ENCODE measurements at places on chromosomes 7 and 10.
A peak's percentile ranks its signal among the peaks of the same experiment; 100 is the strongest.

- H3K36me3 ChIP-seq: no peaks in the 10 kb centered on the region
- H3K27me3 ChIP-seq: no peaks in the 10 kb centered on the region
- no peaks in the 10 kb centered on the region for H3K4me1 ChIP-seq
These were observed 5.7 kb upstream of the PRR15 start for GRCh38 chr7:29557954-29558353.

DNA sequence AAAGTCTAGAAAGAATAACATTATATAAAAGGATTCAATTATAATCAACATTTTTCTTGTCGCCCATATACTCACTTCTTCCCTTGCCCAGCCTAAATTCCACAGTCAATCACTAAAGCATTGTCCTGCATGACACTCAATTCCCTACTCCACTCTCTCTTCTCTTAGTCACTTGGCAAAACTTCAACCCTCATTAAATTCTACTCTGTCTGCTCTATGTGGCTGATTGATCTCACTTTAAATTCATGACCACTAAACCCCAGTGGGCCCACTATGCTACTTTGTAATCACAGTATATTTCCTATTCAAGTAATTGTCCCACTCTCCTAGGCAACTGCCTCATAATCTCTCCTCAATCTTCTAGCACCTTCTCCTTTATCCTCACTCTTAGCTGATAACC is 54.1 kb downstream of the MTERF1 start:
- no peak overlapping the region for H3K27ac ChIP-seq
- H3K36me3 ChIP-seq: no peaks in the 10 kb centered on the region
- no peaks in the 10 kb centered on the region for H3K27me3 ChIP-seq
- no peak for DNase-seq
- H3K4me1 ChIP-seq: no peaks in the 10 kb centered on the region
- no peak overlapping the region for H3K4me3 ChIP-seq

GRCh38 chr10:58282615-58283014 is 13.7 kb downstream of the CISD1 start:
- no peaks in the 10 kb centered on the region for H3K36me3 ChIP-seq
- H3K4me1 ChIP-seq: peaks cover 5% of the 10 kb centered on the region
- H3K4me3 ChIP-seq: no peak overlapping the region

- H3K27ac ChIP-seq: no peak overlapping the region
- peaks cover 3% of the 10 kb centered on the region for H3K27me3 ChIP-seq
- no peaks in the 10 kb centered on the region for H3K36me3 ChIP-seq
- H3K4me1 ChIP-seq: no peaks in the 10 kb centered on the region
- no peak for DNase-seq
These were observed 218.9 kb downstream of the DOCK4 start for GRCh38 chr7:111987115-111987826.

DNA sequence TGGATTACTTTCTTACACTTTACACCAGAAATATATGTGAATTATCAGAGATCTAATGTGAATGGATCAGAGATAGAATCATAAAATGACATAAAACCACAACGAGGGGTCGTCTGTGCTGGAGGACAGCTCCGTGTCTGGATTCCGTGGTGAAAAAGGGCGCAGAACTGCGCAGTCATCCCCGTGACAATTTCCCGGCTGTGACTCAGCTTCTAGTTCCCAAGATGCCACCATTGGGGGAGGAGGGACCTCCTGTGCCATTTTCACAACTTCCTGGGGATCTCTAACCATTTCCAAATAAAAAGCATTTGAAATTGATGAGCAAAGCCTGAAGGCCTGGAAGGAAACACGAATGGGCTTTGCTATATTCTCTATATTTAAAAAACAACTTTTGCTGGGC is 72.1 kb downstream of the PDGFA start:
- H3K36me3 ChIP-seq: no peaks in the 10 kb centered on the region
- H3K4me3 ChIP-seq: no peak overlapping the region
- no peaks in the 10 kb centered on the region for H3K4me1 ChIP-seq
- DNase-seq: no peak
- no peaks in the 10 kb centered on the region for H3K27me3 ChIP-seq
- H3K27ac ChIP-seq: no peak overlapping the region

GRCh38 chr7:135980665-135981180 is 3.6 kb upstream of the MTPN start:
- H3K4me1 ChIP-seq: peaks cover 14% of the 10 kb centered on the region
- H3K36me3 ChIP-seq: no peaks in the 10 kb centered on the region
- H3K4me3 ChIP-seq: peak overlapping the region; percentile 27
- H3K27ac ChIP-seq: peak overlapping the region; percentile 64

- H3K27ac ChIP-seq: no peak overlapping the region
- H3K4me1 ChIP-seq: no peaks in the 10 kb centered on the region
- DNase-seq: no peak
- no peaks in the 10 kb centered on the region for H3K36me3 ChIP-seq
- H3K4me3 ChIP-seq: no peak overlapping the region
These were observed 34.9 kb downstream of the LDB3 start for GRCh38 chr10:86703176-86703575.

DNA sequence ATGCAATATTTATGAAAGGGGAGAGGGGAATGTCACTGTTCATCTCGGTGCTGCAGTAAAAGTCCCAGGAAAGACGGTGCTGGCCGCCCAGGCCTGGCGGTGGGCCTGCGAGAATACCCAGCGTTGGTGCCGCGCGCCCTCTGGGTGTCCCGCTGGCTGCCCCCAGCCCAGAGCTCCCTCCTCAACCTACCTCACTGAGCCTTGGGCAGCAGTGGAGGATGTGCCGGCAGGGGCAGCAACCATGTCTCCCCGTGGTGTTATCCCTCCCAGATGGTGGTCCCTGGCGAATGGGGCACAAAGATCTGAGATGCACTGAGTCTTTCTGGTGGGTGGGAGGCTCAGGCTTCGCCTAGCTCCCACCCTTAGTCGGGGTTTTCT is 9.5 kb upstream of the TLX1 start:
- no peak for DNase-seq
- H3K36me3 ChIP-seq: no peaks in the 10 kb centered on the region
- H3K4me1 ChIP-seq: peaks cover 18% of the 10 kb centered on the region
- peaks cover 31% of the 10 kb centered on the region for H3K27me3 ChIP-seq

GRCh38 chr10:8321990-8322389 is 267.5 kb downstream of the GATA3 start:
- no peaks in the 10 kb centered on the region for H3K36me3 ChIP-seq
- no peak overlapping the region for H3K27ac ChIP-seq
- H3K4me3 ChIP-seq: no peak overlapping the region
- no peaks in the 10 kb centered on the region for H3K27me3 ChIP-seq
- DNase-seq: no peak
- H3K4me1 ChIP-seq: peaks cover 18% of the 10 kb centered on the region

- no peaks in the 10 kb centered on the region for H3K36me3 ChIP-seq
- no peak for DNase-seq
- no peaks in the 10 kb centered on the region for H3K27me3 ChIP-seq
- H3K27ac ChIP-seq: no peak overlapping the region
- no peaks in the 10 kb centered on the region for H3K4me1 ChIP-seq
- H3K4me3 ChIP-seq: no peak overlapping the region
These were observed 19.8 kb upstream of the PIK3AP1 start for GRCh38 chr10:96740141-96740540.

GRCh38 chr7:53350241-53350640 is 314.8 kb downstream of the POM121L12 start:
- no peaks in the 10 kb centered on the region for H3K27me3 ChIP-seq
- no peaks in the 10 kb centered on the region for H3K36me3 ChIP-seq
- H3K27ac ChIP-seq: no peak overlapping the region
- H3K4me1 ChIP-seq: no peaks in the 10 kb centered on the region
- DNase-seq: no peak
- H3K4me3 ChIP-seq: no peak overlapping the region

- H3K4me3 ChIP-seq: no peak overlapping the region
- no peak overlapping the region for H3K27ac ChIP-seq
- DNase-seq: no peak
- no peaks in the 10 kb centered on the region for H3K36me3 ChIP-seq
- no peaks in the 10 kb centered on the region for H3K27me3 ChIP-seq
These were observed 40.2 kb upstream of the MYL10 start for GRCh38 chr7:101669307-101669706.

- no peak overlapping the region for H3K4me3 ChIP-seq
- H3K27ac ChIP-seq: no peak overlapping the region
- H3K27me3 ChIP-seq: peaks cover 17% of the 10 kb centered on the region
- no peaks in the 10 kb centered on the region for H3K36me3 ChIP-seq
- H3K4me1 ChIP-seq: no peaks in the 10 kb centered on the region
These were observed 13.2 kb upstream of the UNCX start for GRCh38 chr7:1219498-1219897.

GRCh38 chr10:133484818-133485217 is 31.1 kb downstream of the SCART1 start:
- no peak overlapping the region for H3K4me3 ChIP-seq
- no peak for DNase-seq
- H3K27ac ChIP-seq: no peak overlapping the region
- H3K27me3 ChIP-seq: no peaks in the 10 kb centered on the region
- H3K4me1 ChIP-seq: no peaks in the 10 kb centered on the region
- no peaks in the 10 kb centered on the region for H3K36me3 ChIP-seq

- H3K4me1 ChIP-seq: no peaks in the 10 kb centered on the region
- H3K27ac ChIP-seq: no peak overlapping the region
- H3K27me3 ChIP-seq: no peaks in the 10 kb centered on the region
- H3K4me3 ChIP-seq: no peak overlapping the region
- no peak for DNase-seq
These were observed 13.9 kb upstream of the AHCYL2 start for GRCh38 chr7:129210989-129211312.
